ENCODE measurements at places on chromosomes 2 and 18. TPM values are rescaled to one million over a fixed set of nuclear protein-coding genes. Genes with fewer than 3 reads are reported as not detected.
A peak's percentile ranks its signal among the peaks of the same experiment; 100 is the strongest.

DNA sequence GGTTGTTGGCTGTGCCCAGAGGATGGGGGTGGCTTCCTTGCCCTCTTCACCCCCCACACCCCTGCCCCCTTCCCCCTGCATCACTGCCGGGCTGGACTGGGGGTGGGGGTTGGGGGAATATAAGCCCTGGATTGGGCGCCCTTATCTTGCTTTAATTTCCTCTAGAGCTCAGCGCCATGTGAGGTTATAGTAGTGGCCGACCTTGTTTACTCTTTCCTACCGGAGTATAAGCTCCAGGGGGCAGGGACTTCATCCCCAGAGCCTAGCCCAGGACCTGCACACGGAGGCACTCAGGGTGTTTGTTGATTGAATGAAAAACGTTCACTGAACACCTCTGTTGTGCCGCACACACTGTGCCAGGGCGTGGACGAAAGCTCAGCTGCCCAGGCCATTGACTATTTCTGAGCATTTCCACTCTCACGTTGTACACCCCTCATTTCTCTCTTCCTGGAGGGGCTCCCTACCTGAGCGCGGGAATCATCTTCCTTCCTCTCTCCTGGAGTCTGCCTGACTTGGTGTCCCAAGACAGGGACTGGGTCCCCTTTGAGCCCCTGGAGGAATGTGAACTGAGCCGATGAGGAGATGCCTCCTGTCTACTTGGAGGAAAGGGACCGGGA is 9.3 kb upstream of the SPATA3 start:
- DNase-seq = no peak

GRCh38 chr2:129812071-129812470 is 167.4 kb upstream of the RAB6C start:
- no peak for DNase-seq

- peak; percentile 71 for DNase-seq
Observed at GRCh38 chr2:145096582-145096981, 576.7 kb upstream of the ZEB2 start.

- peak; percentile 61 for DNase-seq
Observed at GRCh38 chr2:11446733-11447248, 19.2 kb downstream of the E2F6 start.

DNA sequence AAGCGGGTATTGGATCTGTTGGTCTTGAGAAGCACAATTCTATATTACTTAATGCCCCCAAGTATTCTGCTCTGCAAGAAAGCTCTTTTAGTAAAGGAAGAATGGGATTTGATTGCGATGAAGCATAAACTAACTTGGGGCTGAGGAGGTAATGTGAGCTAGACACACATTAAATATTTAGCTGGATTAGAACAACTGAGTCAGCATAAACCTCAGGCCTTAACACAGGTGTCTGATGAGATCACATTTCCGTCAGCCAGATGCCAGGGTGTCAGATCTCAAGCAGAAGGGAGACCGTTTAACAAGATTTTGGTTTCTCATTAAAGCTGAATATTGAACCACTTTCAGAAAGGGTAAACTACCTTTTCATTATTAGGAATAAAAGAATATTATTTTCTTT is 94.5 kb downstream of the GYPC start:
- DNase-seq = no peak

- DNase-seq = no peak
Observed at GRCh38 chr2:21763501-21763900, 639.7 kb downstream of the TDRD15 start.

DNA sequence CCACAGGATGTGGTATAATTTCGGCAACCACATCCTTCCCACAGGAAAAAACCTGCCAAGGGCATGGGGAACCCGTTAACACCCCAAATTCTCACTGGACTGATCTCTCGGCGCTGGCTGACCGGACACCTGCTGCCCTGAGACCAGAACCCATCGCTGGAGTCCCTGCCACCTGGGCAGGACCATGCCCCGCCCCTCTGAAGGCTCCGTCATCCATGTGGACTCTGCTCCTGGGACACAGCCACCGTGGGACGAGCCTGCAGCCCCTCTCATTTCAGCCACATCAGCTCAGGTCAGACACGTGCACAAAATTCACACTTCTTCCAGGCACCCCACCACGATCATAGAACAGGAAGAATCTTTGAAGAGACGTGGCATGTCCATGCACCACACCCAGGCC is 108.2 kb downstream of the ZNF516 start:
- no peak for DNase-seq

GRCh38 chr2:118671701-118672454 is 175.6 kb downstream of the EN1 start:
- DNase-seq = no peak

DNA sequence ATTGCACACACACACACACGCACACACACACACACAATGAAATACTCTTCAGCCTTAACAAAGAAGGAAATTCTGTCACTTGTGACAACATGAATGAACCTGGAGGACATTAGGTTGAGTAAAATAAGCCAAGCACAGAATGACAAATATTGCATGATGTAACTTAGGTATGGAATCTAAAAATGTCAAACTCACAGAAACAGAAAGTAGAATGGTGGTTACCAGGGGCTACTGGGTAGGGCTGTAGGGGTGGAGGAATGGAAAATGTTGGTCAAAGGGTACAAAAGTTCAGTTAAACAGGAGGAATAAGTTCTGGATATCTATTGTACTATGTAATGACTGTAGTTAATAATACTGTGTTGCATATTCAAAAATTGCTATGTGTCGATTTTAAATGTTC is 29.5 kb downstream of the SCN2A start:
- no peak for DNase-seq

- DNase-seq = no peak
Observed at GRCh38 chr2:119076713-119077112, 81.8 kb downstream of the C1QL2 start.

GRCh38 chr18:23563377-23564043 is 22.8 kb downstream of the NPC1 start:
- DNase-seq = peak; percentile 81

GRCh38 chr18:33578518-33579348 is 714 bp downstream of the ASXL3 start:
- DNase-seq = no peak

DNA sequence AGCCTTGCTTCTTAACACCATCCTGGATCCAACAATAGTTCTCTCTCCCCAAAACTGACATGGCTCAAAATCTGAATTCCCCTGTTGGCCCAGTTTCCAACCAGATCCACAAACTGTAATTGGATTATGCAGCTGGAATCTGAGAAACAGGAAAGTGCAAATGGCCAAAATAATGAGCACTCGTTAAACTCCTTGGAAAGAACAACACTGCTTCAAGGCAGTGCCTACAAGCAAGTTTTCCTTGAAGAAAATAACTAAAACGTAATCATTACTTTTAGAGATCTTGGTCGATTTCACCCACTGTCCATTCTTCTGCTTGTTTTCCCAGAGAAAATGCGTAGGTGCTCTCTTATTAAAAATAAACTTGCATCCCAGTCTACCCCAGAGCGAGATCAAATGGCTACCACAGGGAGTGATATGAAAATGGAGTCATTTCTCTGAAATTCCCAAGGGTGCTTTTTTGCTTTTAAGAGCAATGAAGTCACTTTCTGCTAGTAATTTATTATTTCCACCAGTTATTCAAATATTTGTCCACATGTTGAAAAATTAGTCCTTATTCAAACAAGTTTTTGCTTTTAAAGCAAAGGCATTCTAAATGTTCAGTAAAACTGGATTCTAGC is 264.2 kb downstream of the C1D start:
- no peak for DNase-seq

DNA sequence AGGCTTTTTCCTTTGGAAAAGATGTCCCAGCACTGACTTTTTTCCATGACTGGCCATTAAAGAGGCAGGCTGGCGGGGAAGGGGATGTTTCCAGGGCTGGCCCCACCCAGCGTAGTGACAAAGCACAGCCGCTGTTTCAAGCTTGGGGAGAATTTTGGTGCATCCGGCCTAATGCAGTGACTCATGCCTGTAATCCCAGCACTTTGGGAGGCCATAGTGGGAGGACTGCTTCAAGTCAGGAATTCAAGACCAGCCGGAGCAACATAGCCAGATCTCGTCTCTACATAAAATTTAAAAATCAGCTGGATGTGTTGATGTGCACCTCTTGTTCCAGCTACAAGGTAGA is 78.0 kb upstream of the SH3BP4 start:
- no peak for DNase-seq

GRCh38 chr2:80335411-80335810 is 30.9 kb upstream of the LRRTM1 start:
- DNase-seq = no peak

GRCh38 chr2:32699151-32699550 is 71.3 kb downstream of the TTC27 start:
- DNase-seq = no peak

- DNase-seq = no peak
Observed at GRCh38 chr2:156190517-156190916, 142.0 kb downstream of the NR4A2 start.

DNA sequence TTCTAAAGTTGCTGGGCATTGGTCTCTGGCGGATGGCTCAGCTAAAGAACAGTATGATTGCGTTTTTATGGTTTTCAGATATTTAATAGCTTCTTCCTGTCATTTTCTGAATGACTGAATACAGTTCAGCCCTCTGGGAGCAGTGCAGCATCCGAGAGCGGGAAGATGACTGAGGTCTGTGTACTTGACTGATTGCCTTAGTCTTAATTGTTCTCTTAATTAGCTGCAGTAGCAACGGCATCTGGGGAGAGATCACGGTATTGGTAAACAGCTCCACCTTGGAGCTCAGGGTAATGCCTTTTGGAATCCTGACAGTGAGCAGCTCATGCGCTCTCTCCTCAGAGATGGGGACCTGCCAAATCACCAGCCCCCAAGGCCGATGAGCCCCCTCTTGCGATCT is 481.4 kb upstream of the SPRED2 start:
- no peak for DNase-seq

- no peak for DNase-seq
Observed at GRCh38 chr2:239370403-239370802, 30.4 kb downstream of the HDAC4 start.

DNA sequence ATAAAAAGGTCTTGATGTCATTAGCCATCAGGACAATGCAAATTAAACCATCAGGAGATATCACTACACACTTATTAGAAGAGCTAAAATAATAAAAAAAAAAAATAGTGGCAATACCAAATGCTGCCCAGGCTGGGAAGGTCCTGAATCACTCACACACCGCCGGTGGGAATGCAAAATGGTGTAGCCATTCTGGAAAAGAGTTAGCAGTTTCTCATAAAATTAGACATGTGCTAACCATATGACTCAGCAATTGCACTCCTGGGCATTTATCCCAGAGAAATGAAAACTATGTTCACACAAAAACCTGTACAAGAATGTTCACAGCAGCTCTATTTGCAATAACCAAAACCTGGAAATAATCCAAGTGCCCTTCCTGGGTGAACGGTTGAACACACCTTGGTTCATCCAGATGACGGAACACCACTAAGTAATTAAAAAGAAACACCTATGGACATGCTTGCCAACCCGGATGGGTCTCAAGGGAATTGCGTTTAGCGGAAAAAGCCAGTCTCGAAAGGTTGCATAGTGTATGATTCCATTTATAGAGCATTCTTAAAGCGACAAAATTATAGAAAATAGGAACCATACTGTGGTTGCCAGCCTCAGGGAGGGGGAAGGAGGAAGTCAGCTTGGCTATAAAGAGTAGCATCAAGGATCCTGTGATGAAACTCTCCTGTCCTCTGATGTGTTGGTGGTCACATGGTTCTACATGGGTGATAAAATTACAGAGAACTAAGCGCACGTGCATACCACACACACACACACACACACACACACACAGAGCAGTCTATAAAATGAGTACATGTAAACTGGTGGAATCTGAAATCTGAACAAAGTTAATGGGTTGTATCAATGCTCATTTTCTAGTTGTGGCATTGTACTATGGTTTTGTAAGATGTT is 4.6 kb downstream of the MBP start:
- DNase-seq = peak; percentile 90

DNA sequence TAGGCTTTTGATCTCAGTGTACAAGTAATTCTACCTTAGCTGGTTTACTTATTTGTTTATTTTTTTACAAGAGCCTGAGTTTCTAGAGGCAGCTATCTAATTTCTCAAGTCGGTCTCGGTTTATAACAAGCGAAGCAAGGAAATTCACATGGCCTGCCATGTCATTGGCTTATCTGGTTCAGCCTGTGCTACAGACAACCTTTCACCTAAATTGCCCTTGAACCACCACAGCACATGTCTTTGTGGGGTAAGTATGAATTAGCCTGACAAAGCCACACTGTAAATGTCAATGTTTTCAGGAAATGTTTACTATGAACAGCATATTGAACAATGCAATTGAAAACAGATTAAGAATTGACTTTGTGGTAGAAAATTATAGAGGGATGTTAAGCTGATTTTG is 167.1 kb downstream of the PID1 start:
- DNase-seq = no peak

DNA sequence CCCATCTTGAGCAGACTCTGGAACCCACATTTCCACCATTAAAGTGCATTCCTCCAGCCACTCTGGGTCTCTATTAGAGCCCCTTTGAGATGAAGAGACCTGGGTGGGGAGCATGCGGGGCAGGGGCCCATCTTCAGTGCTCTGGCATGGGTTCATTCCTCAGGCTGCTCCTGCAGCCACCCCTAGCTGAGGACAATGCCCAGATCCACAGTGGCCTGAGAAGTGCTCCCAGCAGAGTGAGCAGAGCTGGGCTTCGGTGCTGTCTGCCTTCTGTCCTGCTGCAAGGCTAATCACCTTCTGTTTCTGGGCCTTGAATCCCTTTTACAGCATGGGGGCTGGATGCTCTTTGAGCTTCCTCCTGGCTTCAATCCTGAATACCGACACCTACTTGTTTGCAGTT is 169.8 kb downstream of the TRIM43 start:
- DNase-seq = no peak

GRCh38 chr18:23207191-23207955 is 72.1 kb downstream of the CABLES1 start:
- DNase-seq = no peak

GRCh38 chr2:74367789-74368188 is 12.3 kb downstream of the DCTN1 start:
- no peak for DNase-seq

The SPP2 gene
- total RNA-seq = not detected

The CRYGC gene
- total RNA-seq = not detected

The HOXD3 gene
- not detected for total RNA-seq

The TSN gene
- total RNA-seq = 62.7 TPM

The EFHD1 gene
- 0.19 TPM for total RNA-seq

The SAP130 gene
- 11.3 TPM for total RNA-seq

The TXNDC2 gene
- total RNA-seq = 0.63 TPM

The ALPP gene
- not detected for total RNA-seq

The CDK5R2 gene
- total RNA-seq = 0.38 TPM

The AQP12A gene
- total RNA-seq = not detected

The CHRNA1 gene
- total RNA-seq = 541 TPM

The CABYR gene
- total RNA-seq = 0.64 TPM
